Ammon's horn (tissue), 1 donor: ENCODE measurements at places on chromosomes 5 and 9.

- DNase-seq: no peak
Observed at GRCh38 chr9:92781899-92782298, 17.3 kb upstream of the BICD2 start.

DNA sequence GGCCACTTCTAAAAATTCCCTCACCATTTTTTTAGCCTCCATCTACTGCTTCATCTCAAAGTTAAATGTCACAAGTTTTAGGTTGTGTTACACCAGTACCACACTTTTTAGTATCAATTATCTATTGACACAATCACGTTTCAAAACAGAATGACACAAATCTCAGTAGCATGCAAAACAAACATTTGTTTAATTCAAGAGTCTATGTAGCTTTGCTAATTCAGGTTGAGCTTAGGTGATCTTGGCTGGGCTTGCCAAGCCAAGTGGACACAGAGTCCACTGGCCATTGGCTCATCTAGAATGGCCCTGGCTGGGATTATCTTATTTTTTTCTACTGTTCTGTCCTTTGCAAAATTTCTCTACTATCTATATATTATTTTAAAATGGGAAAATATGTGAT, 61.9 kb upstream of the JAK2 start:
- no peak for DNase-seq

GRCh38 chr9:135941288-135941995, 19.7 kb downstream of the UBAC1 start:
- DNase-seq: no peak

- DNase-seq: no peak
Observed at GRCh38 chr5:132054697-132055440, 5.6 kb upstream of the IL3 start.

DNA sequence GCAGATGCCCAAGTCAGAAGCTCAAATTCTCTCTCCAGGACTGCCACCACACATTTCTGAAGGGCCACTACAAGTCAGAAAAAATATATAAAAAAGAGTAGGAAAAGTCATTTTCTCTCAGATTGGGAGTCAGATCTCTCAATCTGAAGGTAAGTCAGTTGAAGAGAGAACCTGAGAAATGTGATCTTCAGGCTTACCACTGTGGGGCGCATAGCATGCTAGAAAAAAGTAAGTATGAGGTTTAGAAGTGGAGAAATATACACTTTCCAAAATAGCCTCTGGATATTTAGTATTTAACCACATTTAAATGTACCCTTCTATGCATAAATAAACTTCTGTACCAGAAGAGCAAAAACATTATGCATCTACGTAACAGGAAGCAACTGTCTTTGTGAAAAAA, 800.7 kb upstream of the CTNND2 start:
- no peak for DNase-seq

DNA sequence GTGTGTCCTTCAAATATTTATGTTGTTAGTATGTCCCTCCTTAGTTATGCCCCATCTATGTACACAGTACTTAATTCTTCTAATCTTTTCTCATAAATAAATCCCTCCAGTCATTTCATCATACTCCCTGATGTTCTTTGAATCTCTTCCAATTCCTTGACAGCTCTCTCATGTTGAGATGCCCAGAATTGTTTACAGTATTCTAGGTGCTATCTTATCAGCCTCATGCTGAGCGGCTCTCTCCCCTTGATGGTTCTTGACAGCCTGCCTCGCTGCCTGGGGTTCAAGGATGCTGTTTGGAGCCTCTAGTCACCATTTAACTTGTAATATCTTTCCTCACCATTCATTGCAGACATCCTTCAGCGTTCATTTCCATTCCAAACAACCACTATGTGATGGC, 799.2 kb downstream of the BRINP1 start:
- no peak for DNase-seq

DNA sequence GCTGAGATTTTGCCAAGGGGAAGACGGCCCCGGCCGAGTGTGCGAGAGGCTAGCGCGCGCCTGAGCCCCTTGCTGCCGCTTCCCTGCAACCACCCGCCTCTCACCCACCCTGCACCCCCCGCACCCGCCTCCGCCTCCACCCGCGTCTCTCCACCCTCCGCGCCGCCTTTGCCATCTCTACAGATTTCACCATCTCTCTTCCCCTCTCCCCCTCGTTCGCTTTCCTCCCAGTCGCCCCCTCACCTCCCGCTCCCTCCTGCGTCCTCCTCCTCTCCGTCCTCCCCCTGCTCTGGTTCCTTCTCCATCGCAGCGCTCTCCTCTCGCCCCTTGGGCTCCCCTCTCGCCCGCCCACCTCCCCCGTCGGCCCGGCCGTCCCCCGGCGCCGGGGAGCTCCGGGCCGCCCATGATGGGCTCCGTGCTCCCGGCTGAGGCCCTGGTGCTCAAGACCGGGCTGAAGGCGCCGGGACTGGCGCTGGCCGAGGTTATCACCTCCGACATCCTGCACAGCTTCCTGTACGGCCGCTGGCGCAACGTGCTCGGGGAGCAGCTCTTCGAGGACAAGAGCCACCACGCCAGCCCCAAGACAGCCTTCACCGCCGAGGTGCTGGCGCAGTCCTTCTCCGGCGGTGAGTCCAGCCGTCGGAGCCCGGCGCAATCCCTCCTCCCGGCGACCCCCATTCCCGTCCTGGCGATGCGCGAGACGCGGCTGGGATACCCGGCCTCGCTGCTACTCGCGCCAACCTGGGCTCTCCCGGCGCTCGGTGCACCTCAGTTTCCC, at the start of gene PRDM12:
Gene PRDM12 (plus strand): TSS at position 344 of the 778 bp plus-strand sequence. CDS start 60 bp downstream, at position 404.
- no peak for DNase-seq

DNA sequence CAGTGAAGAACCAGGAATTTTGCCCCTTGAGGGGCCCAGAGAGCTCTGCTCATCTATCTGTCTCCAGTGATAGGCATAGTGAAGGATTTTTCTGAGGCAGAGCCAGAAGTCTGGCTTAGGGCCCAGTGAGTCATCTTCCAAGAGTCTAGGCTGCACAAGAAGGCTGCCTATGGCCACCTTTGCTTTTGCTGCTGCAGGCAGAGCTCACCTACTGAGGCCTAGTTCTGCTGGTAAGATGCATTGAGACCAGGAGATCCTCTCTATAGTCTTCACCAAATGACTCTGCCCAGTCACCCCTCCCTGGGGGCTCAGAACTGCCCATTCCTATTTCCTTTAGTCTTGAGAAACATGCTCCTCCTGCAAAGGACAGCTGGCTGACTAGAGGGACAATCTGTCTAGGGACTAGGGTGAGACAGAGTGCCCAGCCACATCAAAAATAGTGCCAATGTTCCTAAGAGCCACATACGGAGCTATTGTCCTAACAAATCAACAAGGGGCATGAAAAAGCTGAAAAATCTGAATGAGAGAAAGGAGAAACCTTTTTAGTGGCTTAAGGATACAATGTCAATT, 40.3 kb upstream of the CDKN2AIPNL start:
- no peak for DNase-seq

GRCh38 chr9:35790385-35791296, 750 bp upstream of the NPR2 start:
- DNase-seq: peak; percentile 90
